ENCODE measurements at places on chromosomes 4 and X.
A peak's percentile ranks its signal among the peaks of the same experiment; 100 is the strongest.

DNA sequence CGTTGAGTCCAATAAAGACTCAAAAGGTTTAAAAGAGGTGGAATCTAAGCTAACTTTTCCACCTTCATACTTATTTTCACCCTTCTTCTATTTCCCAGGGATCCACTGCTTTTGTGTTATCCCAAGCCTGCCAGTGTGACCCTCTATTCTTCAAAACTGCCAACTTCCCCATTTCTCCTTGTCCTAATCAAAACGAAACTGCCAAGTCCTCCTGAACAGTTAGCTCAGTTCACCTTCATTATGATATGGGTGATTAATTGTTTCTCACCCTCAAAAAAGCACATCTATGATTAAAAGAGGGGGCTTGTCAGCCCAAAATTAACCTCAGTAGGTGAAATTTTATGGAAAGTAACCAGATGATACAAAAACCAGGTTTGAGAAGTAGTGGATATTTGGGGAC, 108.4 kb downstream of the GUCY2F start:
- DNase-seq = no peak

GRCh38 chrX:110293658-110294057, 24.2 kb downstream of the AMMECR1 start:
- no peak for DNase-seq

- no peak for DNase-seq
These were observed 11.7 kb downstream of the PROM1 start for GRCh38 chr4:16072168-16072567.

DNA sequence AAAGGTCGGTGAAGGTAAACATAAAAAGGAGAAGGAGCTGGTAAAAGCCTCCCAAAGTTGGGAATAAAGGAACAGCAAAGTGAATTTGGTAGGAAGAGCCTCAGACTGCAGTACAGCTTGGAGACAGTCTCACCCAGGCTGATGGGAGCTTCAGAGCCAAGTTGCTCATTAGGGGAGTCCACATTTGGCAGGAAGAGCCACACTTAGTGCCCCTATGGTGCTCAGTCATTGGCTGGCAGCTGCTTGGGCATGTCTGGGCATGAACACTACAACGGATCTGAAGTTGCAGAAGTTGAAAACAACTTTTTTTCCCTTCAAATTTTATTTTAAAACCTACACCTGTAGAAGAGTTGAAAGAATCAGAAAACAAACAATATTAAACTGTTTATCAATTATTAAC, 2497.3 kb downstream of the ARAP2 start:
- peak; percentile 48 for DNase-seq

GRCh38 chrX:98299785-98300184, 1416.1 kb downstream of the RPA4 start:
- no peak for DNase-seq

GRCh38 chr4:187903106-187903505, 92.5 kb upstream of the ZFP42 start:
- no peak for DNase-seq

DNA sequence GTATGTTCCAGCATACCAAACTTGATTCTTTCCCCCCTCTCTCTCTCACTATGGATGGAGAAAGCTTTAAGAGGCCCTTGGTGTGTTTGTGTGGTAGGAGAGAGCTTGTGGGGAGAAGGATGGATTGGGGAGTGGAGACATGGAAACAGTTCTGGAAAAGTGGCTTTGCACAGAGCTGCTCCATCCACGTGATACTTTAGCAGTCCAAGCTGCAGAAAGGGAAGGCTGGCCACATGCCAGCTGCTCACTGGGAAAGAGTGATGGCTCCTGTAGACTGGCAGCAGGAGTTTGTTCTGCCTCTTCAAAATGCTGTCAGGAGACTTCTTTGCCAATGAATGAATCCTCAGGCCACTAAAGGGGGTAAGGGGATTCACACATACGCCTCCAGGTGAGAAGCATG, 21.7 kb upstream of the SEC24B start:
- no peak for DNase-seq
